ENCODE measurements at places on chromosomes 3 and 15.

DNA sequence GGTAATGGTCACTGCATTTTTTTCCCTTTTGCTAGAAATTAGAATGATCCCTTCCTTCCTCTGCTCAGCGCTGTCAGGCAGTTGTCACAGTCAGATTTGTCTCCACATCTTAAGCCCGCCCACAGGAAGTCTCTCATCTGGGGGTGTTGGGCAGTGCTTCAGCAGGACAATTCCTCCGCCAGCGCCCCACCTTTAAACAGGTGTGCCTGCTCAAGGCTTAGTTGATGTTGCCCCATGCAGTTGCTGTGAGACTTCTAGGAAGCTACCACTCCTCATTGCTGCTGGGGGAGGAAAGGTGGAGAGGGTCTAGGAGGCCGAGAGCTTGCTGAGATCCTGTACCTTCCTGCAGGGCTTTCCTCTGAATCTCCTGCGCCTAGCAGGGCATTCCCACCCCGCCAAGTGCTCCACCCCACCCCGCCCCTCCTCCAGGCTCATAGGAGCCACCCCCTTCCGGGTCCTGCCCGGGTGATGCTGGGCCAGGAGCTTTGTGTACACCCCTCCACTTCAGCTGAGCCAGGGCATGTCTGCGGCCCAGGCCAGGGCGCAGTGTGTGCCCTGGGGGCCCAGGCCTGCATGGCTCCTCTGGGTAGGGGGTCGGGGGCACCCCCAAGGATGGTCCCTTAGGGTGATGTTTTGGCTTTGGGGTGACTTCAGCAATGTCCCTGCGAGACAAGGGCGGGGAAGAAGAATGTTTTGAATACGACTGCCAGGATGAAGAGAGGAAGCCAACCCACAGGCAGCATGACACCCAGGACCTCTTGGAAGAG is 68.7 kb downstream of the TRAK1 start:
- DNase-seq = peak; percentile 35

GRCh38 chr15:46523701-46524100 is 888.9 kb downstream of the SQOR start:
- no peak for DNase-seq

- DNase-seq = no peak
Observed at GRCh38 chr3:55569033-55569599, 82.0 kb upstream of the WNT5A start.

GRCh38 chr3:117557464-117558090 is 848.0 kb downstream of the TUSC7 start:
- no peak for DNase-seq

- no peak for DNase-seq
Observed at GRCh38 chr3:99434190-99434589, 204.2 kb upstream of the COL8A1 start.

DNA sequence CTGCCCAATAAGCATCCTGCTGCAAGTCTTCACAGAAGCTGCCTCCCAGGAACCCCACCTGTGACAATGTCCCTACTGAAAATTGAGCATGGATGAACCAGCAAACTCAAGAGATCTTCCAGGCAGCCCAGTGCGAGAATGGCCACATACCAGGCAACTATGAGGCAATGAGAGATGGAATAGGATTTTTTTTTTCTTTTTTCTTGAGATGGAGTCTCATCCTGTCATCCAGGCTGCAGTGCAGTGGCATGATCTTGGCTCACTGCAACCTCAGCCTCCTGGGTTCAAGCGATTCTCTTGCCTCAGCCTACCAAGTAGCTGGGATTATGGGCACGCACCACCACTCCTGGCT is 60.9 kb upstream of the ARL8B start:
- DNase-seq = no peak

DNA sequence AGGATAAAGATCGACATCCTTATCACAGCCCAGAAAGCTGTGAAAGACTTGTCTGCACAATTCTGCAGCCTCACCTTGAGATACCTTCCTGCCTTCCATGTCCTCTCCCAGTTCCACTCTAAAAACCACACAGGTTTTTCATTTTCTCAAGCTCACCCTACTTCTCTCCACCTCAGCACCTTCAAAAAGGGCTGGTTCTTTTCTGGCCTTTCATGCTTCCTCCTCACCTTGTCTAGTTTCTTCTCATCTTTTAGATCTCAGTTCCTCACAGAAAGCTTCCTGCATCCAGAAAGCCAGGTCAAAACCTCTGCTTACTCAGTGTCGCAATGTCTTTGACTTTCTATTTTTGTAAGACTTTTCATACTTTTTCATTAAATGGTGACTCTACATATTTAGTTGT is 140.2 kb upstream of the STT3B start:
- no peak for DNase-seq

DNA sequence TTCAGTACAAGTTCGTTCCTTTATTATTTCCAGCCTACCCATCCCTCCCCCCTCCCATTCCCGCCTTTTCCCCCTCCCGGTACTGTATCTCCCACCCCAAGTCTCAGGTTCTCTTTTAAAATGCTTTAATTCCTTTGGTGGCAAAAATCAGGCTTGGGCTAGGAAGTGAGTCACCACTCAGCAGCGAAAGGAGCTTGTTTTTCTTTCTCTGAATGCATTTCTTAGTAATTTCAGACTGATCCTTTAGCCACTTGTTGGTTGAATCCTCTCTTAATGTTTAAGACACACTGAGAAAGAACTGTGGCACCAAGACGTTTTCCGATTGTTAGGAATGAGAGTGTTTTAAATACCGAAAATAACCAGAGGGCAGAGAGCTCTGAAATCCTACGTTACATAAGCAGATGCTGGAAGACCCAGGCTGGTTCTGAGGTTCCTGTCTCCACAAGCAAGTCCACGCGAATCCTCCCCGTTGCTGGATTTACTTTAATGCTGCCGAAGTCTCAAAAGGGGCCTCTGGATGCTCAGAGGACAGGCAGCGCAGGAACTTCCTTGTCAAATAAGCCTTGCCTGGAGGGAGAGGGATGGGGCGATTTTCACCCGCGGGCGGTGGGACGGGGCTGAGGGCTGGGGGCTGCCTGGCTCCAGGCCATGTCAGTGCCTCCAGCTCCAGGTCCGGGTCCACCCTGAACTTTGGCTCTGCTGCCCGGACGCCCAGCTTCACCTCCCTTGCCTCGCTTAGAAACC is 854 bp upstream of the COL8A1 start:
- DNase-seq = no peak

DNA sequence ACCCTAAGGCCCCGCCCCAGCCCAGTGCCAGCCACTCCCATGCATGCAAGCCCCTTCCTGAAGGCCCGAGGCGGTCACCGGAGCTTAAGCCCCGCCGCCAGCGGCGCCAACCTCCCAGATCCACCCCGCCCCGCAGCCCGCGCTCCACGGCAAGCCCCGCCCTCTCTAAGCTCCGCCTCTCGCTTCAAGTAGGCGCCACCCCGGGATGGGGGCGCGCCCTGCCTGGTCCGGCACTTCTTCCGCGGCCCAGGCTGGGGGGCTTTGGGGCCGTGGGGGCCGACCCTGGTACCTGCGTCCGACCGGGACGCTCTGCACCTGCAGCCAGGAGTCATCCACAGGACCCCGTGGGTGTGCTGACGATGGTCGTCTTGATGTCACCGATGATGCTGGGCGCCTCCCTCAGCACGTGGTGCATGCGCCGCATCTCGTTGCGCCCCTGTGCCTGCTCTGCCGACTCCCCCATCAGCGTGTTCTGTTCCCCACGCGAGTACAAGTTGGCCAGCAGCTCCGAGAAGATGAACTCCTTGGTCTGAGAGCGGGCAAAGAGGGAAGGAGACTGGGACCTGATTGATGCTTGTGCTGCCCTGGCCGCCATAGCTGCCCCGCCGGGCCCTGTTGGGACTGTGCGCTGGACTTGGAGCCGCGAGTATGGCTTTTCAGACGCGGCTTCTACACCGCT is 26.1 kb upstream of the CSPG4 start:
- peak; percentile 93 for DNase-seq

DNA sequence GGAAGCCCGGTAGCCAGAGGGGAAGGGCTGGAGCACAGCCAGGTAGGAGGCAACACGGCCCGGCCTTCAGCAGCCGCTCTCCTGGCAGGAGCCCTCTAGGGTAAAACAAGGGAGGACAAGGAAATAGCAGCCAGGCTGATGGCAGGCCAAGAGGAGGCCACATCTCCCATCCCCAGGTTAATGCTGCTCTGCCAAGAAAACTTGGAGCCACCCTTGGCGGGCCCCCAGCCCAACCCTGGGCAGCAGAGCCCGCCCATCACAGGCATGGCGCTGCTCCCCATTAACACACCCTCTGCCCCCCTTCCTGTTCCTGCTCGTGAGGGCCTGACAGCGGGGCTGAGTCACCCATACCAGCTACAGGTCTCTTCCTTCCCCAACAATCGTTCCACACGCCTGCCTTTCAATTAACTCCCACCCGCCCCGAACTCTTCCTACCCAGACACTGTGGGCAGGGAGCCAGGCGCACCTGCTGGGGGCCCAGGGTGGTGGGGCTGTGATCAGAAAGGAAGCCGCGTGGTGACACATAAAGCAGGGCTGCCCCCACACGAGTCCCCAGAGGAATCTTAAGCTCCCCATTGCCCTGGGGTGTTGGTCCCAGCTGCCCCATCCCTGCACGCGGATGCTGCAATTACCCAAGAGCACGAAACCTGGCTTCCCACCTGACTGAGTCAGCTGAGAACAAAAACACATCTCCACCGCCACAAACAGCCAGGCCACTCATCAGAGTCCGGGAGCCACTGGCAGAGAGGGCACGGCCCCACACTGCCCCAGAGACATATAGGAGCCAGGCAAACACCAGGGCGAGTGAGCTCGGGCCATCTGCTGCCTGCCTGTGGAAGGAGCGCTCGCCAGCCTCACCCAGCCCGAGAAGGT is at the start of gene C15orf62:
Gene C15orf62 (plus strand): TSS at position 707 of the 873 bp plus-strand sequence. CDS start 516 bp downstream, outside the sequence.
- DNase-seq = peak; percentile 58

DNA sequence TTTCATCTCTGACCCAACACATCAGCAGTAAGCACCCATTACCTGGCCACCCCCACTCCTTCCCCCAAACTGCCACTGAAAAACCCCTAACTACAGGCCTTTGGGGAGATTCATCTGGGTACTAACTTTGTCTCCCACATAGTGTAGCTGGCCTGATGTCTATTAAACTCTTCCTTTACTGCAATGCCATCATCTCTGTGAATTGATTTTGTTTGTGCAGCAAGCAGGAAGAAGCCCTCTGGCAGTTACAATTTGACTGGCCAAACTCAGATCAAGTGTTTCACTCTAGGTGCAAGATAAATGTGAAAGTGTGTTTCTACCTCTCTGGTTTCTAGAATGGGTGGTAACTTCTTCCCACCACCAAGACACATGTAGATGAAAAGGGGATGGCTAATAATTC is 26.7 kb upstream of the OR5K4 start:
- DNase-seq = no peak

- no peak for DNase-seq
Observed at GRCh38 chr3:114442246-114442645, 148.4 kb downstream of the TIGIT start.

DNA sequence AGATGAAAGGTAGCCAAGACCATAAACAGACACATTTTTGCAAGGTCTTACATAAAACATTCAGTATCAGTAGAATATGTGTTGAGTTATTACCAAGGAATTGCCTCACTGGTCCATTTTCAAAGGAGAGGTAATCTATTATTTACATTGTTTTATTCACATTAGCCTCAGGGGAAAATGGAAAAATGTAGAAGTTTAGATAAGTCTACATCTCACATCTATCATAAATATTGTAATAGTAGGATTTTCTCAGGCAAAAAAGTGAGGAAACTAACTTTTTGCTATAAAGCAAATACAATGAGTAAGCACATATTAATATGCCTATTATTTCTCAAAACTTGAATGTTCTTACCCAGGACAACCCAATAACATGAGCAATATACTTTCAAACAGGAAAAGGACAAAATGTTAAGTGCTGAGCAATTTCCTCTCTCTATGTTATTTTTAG is 184.6 kb upstream of the AGTR1 start:
- no peak for DNase-seq

GRCh38 chr3:190056742-190057141 is 64.0 kb downstream of the P3H2 start:
- no peak for DNase-seq

GRCh38 chr15:76575274-76575673 is 238.7 kb downstream of the ISL2 start:
- DNase-seq = no peak

DNA sequence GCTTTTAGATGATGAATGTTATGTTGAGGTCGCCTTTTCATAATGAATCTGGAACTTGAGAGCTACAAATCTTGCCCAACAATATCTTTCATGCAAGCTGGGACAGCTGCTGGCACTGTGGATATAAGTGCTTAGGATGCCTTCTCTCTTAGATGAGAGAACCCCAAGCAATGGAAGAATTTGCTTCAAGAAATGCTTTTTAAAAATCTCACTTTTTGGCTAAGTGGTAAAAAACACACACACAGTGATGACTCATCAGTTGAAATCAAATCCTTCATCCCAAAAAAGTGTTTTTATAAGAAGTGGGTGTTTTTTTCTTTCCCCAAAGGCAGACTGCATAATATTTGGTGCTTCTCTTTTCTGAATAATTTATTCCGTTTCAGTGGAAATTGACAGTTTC is 38.4 kb upstream of the GALNT15 start:
- DNase-seq = no peak

DNA sequence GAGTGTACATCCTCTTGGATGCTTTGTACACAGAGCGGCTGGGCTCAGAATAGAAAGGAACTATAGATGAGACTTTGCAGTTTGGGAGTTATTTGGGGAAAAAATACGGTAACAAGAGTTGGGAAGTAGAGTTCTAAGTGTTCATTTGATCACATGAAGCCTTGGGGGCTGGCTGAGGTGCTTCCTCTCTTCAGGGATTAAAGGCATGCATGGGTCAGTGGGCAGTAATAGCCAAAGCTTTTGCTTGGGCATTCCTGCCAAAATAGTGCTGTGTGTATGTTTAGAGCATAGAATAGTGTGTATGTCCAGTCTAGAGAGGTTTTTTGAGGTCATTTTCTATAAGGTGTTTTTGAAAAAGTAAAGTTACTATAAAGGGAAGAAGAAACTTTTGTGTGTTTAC is 12.8 kb downstream of the AKAP13 start:
- DNase-seq = no peak

- DNase-seq = no peak
Observed at GRCh38 chr15:39889601-39890000, 30.5 kb downstream of the GPR176 start.

DNA sequence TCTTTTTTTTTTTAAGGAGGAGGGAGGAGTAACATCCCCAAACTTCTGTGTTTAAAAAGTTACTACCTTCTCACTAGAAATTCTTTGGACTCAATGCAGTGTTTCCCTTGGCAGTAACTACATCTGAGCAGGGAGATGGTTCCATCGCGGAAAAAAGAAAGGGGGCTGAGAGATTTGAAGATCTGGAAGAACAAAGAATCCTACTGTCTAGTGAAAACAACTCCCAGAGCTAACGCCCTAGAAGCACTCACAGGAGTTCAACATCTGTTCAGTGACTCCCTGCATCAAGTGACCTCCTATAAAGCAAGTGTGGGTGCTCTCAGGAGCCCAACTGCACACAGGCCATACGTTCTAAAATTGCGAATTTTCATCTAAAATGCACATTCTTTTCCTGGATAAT is 66.8 kb upstream of the PXYLP1 start:
- DNase-seq = no peak

DNA sequence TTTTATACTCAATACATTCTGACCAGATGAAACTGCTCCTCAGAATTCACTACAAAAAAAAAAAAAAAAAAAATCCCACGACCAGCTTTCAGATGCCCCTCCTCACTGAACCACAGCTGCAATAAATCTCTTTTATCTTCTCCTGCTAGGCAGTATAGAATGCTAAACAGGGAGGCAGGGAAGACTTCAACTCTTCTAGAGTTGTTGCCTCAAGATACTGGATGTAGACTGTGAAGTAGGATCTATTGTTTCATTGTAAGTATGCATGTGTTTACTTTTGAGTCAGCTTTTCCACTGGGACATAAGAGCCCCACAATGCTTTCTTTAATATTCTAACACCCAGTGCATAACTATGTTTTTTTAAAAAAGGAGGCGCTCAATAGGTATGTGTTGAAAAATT is 401.4 kb downstream of the TBL1XR1 start:
- DNase-seq = no peak

- no peak for DNase-seq
Observed at GRCh38 chr3:41710646-41711388, 251.1 kb downstream of the ULK4 start.

Measured in CD4-positive, alpha-beta T cell treated with Interleukin-4 for 1 hour (primary cell).